ENCODE measurements at places on chromosomes 1 and 21.

GRCh38 chr1:62325081-62325480 is 5.8 kb upstream of the KANK4 start:
- DNase-seq, result no peak

- DNase-seq, result peak; percentile 66
Measured at GRCh38 chr1:99969729-99970621, at the start of gene SLC35A3. TSS of gene SLC35A3 (plus strand) at chr1:99969996. CDS start at chr1:99993555, 23,559 bp downstream.

DNA sequence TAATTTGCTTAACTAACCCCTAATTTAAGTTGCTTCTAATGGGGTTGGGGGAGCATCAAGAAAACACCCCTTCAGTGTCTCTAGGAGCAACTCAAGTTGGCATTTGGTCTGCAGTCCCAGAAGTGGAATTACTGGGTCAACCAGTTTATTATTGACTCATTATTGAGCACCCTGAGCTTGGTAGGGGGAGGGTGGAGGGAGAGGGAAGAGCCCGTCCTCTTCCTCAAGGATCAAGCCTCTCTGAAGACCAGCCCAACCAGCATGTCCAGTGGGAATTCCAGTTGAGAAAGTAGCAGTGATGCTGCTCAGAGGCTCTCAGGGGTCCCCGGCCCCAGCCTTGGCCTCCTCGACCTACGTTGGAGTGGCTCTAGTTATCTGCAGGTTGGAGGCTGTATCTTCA is 2.1 kb upstream of the PLA2G2F start:
- DNase-seq, result no peak

GRCh38 chr1:62040450-62040849 is 154.2 kb upstream of the L1TD1 start:
- no peak for DNase-seq

DNA sequence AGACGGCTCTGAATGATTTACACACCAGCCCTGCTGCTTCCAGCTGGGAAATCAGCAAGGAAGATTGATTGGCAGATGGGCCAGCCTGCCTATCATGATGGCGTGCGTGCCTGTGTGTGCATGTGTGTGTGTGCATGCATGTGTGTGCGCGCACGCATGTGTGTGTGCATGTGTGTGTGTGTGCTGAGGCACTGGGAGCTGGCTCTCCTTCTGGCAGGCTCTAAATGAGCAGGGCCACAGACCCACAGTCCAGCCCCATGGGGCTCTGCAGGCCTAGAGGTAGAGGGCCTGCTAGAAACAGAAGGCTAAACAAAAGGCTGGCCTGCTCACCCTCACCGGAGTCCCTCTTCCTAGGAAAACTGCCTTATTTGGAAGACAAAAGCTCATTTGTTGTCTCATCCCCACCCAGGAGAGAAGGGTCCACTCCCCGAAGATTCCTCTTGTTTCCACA is 6.0 kb downstream of the KLHDC8A start:
- DNase-seq, result no peak

DNA sequence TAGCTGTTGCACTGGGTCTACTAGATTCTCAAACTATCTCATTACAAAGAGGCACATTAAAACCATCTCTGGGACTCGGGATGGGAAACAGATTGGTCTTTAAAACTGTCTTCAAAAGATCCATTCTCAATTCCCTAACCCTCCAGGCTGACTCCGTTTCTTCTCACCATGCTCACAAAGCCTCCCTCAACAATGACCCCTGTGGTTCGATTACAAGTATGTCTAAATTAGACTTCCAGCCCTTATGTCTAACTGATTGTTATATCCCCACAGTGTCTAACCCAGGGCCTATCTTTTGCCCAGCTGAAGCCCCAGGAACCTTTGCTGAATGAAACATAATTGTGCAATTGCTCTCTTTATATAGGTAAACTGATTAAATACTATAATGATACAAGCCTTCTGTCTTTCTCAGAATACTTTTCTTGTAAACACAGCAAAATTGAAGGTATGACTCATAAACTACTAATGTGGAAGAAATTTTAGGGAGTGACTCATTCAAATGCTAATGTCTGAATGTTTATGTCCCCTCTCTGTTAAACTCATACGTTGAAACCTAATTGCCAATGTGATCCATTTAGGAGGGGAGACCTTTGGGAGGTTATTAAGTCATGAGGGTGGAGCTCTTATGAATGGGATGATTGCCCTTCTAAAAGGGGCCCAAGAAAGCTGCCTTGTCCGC is 65.6 kb upstream of the DAB1 start:
- no peak for DNase-seq

GRCh38 chr1:79646880-79647279 is 640.4 kb upstream of the ADGRL4 start:
- DNase-seq, result no peak

DNA sequence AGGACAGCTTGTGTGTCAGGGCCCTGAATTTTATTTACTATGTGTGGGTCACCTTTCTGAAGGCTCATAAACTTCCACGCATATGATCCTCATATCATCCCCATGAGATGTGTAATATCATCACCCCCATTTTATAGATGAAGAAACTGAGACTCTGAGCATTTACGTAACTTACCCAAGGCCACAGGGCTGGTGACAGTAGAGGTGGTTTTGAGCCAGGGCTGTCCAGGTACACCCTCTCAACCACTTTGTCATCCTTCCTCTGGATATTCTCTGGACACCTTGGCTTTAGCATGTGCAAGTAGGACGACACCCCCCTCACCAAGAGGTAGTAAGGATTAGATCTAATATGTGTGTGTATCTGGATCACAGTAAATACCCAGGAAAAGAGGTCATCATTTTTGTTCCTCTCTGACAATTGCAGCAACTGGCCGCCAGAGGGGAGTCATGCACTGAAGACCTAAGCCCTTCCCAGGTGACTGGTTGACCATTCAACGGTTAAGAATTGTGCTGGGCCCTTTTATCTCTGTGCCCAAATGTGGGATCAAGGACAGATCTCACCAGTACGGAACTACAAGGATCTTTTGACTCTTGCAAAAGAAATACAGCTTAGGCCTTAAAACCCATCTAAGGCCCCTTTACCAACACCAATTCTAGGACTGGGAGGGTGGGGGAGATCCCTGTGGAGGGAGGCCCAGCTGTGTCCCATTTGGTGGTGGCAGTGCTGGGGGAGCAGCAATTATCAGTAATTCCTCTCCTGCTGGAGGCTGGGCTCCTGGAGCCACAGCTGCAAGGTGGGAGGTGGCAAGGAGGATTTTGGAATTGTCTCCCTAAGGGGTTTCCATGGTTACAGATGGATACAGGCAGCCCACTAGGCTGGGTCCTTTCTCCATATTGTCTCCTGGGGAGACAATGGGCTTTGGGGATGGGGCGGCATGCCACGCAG is 13.7 kb upstream of the E2F2 start:
- no peak for DNase-seq

DNA sequence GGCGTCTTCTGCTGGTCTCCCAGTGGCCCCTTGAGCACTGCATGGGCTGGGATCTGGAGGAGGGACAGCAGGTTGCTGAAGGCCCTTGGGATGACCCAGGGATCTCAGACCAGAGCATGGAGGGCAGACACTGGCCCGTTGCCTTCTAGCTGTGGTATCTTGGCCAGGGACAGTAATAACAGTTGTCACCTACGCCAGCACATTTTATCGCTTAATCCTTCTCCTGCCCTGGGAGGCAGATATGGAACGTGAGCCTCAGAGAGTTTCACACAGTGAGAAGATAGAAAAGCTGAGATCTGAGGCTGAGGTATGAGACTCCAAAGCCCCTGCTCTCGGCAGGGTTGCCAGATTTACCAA is 40.1 kb upstream of the RD3 start:
- no peak for DNase-seq

GRCh38 chr1:30525631-30525970 is 197.8 kb downstream of the MATN1 start:
- no peak for DNase-seq

GRCh38 chr1:40855513-40855912 is 6.7 kb downstream of the CITED4 start:
- no peak for DNase-seq

GRCh38 chr1:33180911-33181890 is 642 bp downstream of the TRIM62 start:
- DNase-seq, result peak; percentile 73

DNA sequence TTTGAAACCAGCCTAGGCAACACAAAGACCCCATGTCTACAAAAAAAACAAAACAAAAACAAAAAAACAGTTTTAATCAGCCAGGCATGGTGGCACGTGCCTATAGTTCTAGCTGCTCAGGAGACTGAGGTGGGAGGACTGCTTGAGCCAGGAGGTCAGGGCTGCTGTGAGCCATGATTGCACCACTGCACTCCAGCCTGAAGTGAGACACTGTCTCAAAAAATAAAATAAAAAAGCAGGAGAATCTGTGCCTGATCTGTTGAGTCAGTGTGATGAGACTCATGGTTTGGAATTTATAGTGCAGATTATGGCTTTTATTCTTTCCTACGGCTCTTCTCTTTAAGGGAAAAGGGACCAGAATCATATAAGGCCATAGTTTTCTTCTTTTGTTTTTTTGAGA is 16.5 kb downstream of the TRIT1 start:
- DNase-seq, result no peak

DNA sequence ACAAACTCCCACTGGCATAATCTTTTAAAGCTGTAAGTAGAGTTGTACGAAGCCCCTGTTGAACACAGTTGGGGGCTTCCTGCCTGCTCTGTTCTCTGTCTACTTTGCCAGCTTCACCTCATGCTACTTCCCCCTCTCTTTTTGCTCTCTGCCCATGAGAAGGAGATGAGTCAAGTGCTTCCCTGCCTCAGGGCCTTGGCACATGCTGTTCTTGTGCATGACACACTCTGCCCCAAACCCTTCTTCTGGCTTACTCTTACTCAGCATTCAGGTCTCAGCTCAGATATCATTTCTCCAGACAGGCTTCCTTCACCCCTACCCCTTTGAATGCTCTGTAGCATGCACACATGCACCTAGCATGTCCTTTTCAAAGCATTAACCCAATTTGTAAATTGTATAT is 208.8 kb downstream of the FOXD2 start:
- DNase-seq, result no peak

- DNase-seq, result no peak
Measured at GRCh38 chr1:80657707-80658106, 1143.0 kb upstream of the ADGRL2 start.

DNA sequence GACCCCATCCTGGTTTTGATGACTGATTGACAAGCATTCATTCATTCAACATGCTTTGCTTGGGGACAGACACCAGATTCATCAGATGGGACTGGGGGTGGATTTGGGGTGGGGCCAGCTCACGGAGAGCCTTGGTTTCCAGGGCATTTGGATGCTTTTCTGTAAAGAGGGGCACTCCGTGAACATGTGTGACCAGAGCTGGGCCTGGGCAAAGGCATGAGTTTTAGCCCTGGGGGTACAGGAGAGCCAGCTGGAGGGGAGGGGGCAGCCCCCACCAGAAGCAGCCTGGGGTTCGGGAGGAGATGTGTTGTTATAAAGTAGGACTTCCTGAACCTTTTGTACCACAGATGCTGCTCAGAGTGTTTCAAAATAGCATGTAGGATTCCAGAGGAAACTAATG is 99.7 kb downstream of the RIPK4 start:
- no peak for DNase-seq

GRCh38 chr1:203369666-203370065 is 18.7 kb upstream of the FMOD start:
- no peak for DNase-seq

DNA sequence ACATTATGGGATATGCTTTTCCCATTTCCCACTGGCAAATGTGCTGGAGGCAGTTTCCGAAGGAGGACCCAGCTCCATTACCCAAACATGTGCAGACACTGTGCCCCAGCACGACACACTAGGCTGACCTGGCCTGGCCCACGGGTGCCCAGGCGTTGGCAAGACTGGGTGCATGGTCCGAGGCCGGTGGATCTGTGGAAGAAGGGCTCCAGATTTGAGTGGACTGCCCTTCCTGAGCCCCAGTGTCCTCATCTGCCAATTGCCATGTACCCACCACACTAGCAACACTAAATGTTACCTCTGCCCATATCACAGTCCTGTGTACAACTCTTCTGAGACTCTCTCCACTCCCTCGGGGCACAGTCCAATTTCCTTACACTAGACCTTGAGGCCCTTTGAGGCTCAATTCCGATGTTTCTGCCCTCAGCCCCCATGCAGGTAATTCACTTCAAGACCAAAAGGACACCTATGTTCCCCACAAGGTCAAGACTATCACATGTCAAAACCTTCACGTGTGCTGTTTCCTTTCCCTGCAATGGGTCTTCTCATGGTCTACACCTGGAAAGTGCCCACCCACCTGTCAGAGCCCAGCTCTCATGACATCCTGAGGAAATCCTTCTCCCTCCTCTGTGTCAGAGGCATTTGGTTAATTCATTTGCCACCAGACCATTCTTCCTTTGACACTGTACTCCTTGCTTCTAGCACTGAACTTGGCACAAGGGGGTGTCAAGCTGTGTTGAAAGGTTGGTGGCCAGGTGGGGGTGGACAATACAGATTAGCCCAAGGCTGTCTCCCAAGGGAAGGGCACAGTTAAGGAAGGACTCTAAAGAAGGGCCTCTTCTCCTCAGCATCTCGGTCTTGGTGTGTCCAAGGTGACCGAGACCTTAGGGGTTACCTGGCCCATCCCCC is 124.9 kb downstream of the DMRTB1 start:
- DNase-seq, result no peak

GRCh38 chr1:229714964-229715603 is 89.0 kb downstream of the URB2 start:
- no peak for DNase-seq

DNA sequence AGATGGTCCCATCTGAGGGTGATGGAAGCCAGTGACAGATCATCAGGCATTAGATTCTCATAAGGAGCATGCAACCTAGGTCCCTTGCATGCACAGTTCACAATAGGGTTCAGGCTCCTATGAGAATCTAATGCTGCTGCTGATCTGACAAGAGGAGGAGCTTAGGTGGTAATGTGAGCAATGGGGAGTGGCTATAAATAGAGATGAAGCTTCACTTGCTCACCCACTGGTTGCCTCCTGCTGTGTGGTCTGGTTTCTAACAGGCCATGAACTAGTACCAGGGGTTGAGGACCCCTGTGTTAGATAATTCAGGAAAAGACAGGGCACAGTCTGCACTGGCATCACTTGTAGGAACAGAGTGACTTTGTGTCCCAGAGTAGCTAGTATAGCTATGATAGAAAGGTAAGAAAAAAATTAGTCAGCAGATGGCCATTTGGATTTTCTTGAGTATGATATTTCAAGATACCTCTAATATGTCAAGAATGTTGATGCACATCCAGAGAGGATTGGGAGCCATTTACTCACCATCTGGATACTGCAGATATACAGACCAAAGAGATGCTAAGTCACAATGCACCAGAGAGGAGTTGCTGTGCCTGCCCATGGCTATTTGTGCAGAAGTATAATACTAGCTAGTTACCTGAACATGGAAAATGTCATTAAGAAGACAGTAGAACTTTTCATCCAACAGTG is 53.6 kb downstream of the ADCY10 start:
- no peak for DNase-seq

- no peak for DNase-seq
Measured at GRCh38 chr1:100299521-100300222, 33.7 kb downstream of the RTCA start.

DNA sequence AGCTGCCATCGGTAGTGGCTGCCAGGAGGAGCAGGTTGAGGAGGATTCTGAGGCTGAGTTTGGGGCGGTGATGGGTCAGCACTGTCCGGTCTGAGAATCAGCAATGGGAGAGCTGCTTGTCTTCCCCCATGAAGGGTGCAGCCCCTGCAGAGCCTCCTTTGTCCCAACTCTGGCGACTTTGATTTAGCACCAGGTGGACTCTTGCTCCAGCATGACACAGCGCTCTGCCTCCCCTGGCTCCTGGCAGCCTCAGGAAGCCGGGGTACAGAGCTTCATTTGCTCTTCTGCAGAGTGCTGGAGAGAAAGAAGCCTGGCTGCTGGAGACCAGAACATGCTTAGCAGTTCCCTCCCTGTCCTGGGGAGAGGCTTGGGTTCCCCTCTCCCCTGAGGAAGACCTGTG is 13.3 kb downstream of the ZDHHC18 start:
- DNase-seq, result no peak

Measured in stimulated activated CD8-positive, alpha-beta memory T cell treated with anti-CD3 and anti-CD28 coated beads, Interleukin-15, amount 100 ng/mL, for 48 hours (primary cell).